ENCODE measurements at places on chromosomes 12 and 14.

DNA sequence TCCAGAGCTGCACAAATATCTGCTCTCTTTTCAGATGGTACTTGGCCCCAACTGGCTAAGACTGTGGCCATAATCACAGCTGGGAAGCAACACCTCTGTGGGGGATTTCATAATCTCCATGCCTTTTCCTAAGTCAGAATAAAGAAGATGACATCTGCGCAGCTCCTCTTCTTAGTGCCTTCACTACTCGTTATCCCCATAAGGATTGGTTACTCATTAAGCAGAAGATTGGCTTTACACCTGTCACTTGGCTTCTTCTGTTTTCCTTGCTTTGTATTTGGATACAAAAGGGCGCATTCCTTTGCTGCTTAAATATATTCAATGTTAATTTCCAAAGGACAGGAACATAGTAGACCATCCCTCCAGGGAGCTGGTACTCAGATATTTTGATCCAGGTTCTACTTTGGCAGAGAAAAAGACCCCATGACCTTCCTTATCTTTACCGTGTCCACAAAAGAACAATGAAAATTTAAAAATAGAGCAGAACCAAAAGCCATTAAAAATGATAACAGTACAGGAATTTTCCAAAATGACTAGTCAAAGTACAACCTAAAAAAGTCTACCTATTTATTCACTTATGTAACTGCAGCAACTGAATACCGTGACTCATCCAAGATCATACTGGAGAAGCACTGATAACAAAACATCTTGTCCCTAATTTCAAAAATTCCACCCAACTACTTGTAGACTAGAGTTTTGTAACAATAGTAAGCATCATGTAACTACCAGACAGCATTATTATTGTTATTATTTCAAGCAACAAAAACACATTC, 352.3 kb upstream of the TMPO start:
- no peak for DNase-seq

- no peak for DNase-seq
These were observed 112.1 kb upstream of the FRMD6 start for GRCh38 chr14:51539571-51540037.

DNA sequence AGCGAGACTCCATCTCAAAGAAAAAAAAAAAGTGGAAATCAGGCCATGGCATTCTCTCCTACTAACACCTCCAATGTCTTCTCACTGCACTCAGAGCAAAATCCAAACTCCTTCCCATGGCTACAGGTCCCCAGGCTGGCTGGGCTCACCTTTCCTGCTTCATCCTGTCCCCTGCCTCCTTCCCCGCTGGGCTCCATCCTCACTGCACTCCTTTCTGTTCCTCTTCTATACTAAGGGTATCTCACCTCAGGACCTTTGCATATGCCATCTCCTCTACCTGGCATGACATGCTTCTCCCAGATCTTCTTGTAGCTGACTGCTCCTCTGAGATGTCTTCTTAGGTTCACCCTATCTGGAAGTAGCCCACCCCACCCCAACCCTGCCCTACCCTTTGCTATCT, 111.1 kb downstream of the DPF3 start:
- no peak for DNase-seq

- DNase-seq: no peak
These were observed 282.3 kb upstream of the PRICKLE1 start for GRCh38 chr12:42871816-42872215.

DNA sequence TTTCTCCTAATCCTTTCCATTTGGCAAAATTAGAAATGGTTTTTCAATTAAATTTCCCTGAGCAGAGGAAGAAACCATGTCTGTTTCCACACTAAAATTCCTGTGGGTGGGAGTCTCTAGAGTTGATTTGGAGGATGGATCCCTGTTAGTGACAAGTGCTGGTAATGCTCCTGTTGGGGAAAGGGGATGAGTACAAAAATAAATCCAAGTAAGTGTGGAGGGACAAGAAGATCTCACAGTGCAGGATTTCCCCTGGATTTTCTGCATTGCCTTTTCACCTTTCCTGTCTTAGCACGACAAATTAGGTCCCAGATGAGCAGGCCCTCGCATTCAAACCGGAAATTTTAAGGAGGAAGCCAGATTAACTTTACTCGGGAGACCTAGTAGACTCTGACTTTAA, 107.5 kb downstream of the DAD1 start:
- DNase-seq: no peak

DNA sequence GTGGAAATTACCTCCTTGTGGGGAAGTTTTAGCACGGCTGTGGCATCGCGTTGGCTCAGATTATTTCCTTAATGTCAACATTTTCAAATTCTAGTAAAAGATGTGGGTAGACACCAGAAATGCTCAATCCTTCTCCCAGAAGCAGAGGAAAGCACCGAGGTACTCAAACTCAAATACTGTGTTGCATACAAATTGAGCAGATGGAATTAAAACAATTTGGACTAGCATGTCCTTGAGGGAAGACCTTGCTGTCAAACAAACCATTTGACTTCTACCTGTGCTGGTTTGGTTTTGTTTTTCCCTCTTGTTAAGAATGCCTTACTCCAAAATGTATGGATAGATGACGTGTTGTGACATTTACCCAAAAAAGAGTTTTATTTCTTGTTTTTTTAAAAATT, 136.4 kb downstream of the CNTN1 start:
- DNase-seq: no peak

GRCh38 chr14:61381553-61381952, 60.2 kb downstream of the PRKCH start:
- DNase-seq: no peak

GRCh38 chr12:120056739-120057138, 59.8 kb downstream of the RAB35 start:
- no peak for DNase-seq

- DNase-seq: no peak
These were observed 181.5 kb upstream of the SYT1 start for GRCh38 chr12:78683031-78683430.

DNA sequence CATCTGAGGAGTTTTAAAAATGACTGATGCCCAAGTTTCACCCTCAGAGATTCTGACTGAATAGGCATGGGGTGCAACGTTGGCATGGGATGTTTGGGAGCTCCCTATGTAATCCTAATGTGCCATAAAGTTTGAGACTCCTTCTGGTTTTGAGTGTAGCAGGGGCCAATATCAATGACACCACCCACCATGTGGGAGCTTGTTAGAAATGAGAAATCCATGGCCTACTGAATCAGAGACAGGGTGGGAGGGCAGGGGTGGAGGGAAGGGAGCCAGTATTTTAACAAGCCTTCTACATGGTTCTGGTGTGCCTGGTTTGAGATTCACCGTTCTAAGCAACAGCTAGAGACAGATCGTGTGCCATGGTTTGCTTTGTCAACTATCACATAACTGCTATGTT, 46.1 kb downstream of the VCPKMT start:
- DNase-seq: no peak

DNA sequence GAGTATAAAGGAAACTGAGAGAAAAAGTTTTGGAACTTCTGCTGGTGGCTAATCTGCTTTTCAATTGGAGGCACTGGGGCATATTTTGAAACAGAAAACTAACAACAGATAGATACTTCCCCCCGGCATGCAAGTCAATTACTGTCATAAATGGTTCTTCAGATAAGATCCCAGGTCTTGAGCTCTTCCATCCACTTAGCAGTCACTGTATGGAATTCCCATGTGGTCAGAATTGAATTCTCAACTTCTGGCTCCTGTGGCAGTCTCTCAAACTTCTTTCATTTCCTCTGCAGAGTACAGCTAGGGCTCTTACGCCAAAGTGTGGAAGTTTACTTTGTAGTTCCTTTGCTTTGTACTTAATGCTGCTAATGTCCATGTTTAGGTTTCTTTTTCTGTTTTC, 452.2 kb downstream of the IPO8 start:
- DNase-seq: no peak

- no peak for DNase-seq
These were observed 118.3 kb upstream of the SCAF11 start for GRCh38 chr12:46108721-46109120.

- no peak for DNase-seq
These were observed 13.4 kb downstream of the ASB2 start for GRCh38 chr14:93962701-93963601.

GRCh38 chr12:28558250-28558649, 368.0 kb downstream of the CCDC91 start:
- no peak for DNase-seq

GRCh38 chr12:78181544-78182162, 351.0 kb downstream of the NAV3 start:
- peak; percentile 35 for DNase-seq

- DNase-seq: no peak
These were observed 12.3 kb upstream of the EPYC start for GRCh38 chr12:91017043-91017442.

GRCh38 chr12:25811656-25812126, 146.8 kb upstream of the RASSF8 start:
- no peak for DNase-seq

DNA sequence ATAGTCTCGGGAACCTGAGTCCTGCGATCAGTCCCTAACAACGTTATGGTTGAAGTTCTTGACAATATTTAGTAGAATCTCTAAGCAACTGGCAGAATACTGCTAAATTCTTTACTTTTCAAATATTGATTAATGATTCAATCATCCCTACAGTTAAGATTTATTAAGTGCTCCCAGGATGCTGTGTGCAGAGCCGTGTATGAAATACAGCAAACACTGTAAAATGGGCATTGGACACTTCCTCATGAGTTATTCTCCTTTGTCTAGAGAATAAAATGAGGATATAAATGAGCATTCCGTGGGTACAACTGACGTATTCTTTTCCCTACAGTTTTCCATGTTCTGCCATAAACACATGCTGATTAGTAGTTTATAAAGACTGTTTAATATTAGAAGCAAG, 372.4 kb downstream of the TMTC2 start:
- DNase-seq: no peak

DNA sequence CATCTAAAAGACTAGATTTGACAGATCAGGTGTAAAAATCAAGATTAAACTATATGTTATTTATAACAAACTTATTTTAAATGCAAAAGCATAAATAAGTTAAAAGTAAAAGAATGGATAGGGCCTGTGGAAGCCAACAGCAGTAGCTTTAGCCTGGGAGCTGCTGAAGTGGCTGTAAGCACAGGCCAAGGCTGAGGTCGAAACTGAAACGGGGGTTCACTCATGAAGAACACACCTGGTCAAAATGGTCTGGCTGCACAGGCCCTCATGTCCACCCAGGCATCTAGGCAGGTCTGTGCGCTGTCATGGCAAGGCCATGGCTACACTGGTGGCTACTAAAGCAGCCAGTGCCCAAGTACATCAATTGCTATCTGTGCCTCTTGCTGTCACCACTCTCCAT, 23.1 kb downstream of the CATSPERB start:
- no peak for DNase-seq

DNA sequence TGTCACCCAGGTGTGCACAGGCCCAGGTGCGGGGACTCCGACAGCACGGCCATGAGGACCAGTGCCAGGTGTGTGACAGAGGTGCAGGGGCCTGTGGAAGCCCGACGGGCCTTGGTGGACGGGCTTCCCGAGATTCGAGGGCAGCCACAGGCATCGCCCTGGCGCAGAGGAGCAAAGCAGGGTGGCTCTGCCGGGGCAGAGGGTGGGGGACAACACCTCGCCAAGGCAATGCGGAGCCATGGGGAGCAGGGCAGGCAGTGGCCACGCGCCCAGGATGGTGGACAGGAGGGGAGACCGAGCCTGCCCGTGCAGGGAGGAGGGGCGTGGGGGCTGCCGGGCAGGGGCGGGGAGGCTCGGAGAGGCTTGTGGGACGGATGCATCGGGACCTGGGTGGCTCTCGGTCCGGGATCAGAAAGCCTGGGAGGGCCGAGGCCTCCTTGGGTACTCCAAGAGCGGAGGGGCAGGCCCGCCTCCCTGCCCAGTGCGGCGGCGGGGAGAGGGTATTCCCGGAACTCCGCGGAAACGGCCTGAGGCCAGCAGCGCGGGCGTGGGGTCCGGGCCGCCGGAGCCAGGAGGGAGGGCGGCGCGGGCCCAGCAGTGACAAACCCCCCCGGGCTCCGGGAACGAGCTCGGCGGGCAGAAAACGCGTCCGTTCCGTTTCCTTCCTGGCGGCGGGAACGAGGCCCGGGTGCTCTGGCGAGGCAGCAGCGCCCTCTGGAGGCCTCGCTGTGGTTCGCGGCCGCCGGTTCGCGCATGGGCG, 1.6 kb downstream of the TMEM121 start:
- DNase-seq: no peak

DNA sequence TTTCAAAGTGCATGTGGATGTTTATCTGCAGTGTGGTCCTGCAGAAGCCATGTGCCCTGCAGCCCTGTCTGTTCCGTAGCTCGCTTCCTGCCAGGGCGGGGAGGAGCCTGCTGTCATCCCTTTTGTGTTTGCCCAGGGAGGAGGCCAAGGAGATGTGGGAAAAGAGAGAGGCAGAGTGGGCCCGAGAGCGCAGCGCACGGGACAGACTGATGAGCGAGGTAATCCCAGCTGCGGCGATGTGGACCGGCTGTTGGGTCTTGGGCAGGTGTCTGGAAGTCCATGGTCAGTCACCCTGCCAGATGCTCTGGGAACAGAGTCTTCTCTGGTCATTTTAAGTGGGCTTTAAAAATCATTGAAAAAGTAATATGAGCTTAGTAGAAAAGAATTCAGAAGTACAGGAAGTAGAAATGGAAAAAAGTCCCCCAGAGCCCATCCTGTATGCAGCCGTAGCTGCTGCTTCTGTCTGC, 12.8 kb downstream of the TCHP start:
- no peak for DNase-seq

DNA sequence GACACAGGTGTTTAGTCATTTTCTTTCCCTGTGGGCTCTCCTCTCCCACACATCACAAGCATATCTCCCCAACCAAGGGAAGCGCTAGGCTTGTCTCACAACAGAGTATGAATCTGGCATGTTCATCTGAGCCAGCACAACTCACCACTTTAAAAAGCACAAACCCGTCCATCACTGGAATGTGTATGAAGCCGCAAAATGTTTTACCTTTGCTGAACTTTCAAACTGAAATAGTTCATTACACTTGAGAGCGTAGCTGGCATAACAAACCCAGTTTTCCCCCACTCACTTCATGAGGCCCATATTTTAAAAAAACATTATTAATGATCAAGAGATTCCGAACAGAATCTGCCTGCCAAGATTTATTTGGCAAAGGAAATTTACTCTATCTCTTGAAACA, 15.8 kb downstream of the NID2 start:
- DNase-seq: no peak

DNA sequence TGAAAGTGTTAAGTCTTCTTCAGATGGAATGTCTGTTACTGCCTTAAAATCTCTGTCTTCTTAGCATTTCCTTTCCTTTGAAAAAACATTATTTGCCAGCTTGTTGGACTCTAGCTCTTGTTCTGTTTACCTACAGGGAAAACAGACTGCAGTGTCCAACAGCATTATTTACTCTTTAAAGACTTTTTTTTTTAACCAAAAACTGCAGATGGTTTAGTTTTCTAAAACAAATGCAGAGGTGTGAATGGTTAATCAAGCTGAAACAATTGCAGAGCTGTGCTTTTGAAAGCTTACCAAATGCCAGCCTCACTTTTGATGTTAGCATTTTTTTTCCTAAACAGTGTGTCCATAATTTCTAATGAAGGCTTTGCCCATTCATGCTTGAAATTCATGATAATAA, 323.3 kb downstream of the TMEM117 start:
- no peak for DNase-seq

- DNase-seq: no peak
These were observed 101.6 kb downstream of the SLC25A47 start for GRCh38 chr14:100424504-100425428.

GRCh38 chr14:48289701-48290100, 614.3 kb upstream of the MDGA2 start:
- no peak for DNase-seq

- no peak for DNase-seq
These were observed 1.5 kb downstream of the RAP1B start for GRCh38 chr12:68612202-68612601.

- DNase-seq: no peak
These were observed 101.2 kb downstream of the CNTN1 start for GRCh38 chr12:40793471-40793870.

GRCh38 chr12:119695034-119695433, 27.1 kb downstream of the PRKAB1 start:
- no peak for DNase-seq

Data from NCI-H187 treated with DMSO at 0.1 percent for 48 hours (cell line).